H1 (cell line): ENCODE measurements at places on chromosomes 7 and 10. TPM values are rescaled to one million over a fixed set of nuclear protein-coding genes. Genes with fewer than 3 reads are reported as not detected.

DNA sequence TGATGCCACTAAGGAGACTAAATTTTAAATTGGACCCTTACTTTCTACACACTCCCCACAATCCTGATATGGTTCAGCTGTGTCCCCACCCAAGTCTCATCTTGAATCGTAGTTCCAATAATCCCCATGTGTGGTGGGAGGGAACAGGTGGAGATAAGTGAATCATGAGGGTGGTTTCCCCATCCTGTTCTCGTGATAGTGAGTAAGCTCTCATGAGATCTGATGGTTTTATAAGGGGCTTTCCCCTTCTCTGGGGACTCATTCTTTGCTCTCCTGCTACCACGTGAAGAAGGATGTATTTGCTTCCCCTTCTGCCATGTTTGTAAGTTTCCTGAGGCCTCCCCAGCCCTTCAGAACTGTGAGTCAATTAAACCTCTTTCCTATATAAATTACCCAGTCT lies 18.4 kb upstream of the BET1 start:
- no peak overlapping the region for H3K27ac ChIP-seq
- no peak overlapping the region for H3K4me3 ChIP-seq
- no peak for DNase-seq
- H3K4me1 ChIP-seq: no peaks in the 10 kb centered on the region
- H3K27me3 ChIP-seq: no peaks in the 10 kb centered on the region
- no peaks in the 10 kb centered on the region for H3K36me3 ChIP-seq

DNA sequence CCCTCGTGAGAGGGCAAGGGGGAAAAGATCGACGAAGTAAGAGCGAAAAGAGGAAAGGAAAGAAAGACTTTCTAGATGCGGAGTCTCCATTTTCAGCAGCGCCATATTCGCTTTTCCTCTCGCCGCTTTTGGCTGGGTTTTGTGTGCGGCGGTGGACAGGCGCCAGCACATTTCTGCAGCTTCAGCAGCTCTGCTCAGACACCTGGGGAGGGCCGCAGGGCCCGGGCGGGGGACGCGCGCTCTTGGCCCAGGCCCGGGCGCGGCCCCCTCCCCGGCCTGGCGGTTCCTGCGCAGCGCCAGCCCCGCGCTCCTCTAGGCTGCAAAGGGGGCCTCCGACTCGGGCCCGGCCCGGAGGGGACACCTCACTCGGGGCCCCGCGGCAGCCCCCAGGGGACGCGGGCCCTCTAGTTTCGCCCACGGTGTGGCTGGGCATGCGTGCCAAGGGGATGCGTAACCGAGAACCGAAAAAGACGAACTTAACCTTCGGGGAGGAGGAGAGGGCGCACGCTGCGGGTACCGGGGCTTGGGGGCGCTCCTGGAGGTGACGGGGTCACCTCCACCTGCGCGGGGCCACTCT lies 34.5 kb upstream of the EBLN1 start:
- H3K27ac ChIP-seq: no peak overlapping the region
- H3K4me1 ChIP-seq: no peaks in the 10 kb centered on the region
- H3K36me3 ChIP-seq: no peaks in the 10 kb centered on the region
- peaks cover 59% of the 10 kb centered on the region for H3K27me3 ChIP-seq
- no peak for DNase-seq
- peak overlapping the region; percentile 70 for H3K4me3 ChIP-seq

GRCh38 chr10:96700374-96701099 lies 19.8 kb downstream of the PIK3AP1 start:
- DNase-seq: no peak
- no peak overlapping the region for H3K27ac ChIP-seq
- H3K36me3 ChIP-seq: no peaks in the 10 kb centered on the region
- no peaks in the 10 kb centered on the region for H3K27me3 ChIP-seq
- no peak overlapping the region for H3K4me3 ChIP-seq

GRCh38 chr7:108586274-108586710 lies 16.6 kb downstream of the DNAJB9 start:
- no peaks in the 10 kb centered on the region for H3K27me3 ChIP-seq
- no peak for DNase-seq

- H3K4me3 ChIP-seq: no peak overlapping the region
- no peak for DNase-seq
- H3K4me1 ChIP-seq: peaks cover 11% of the 10 kb centered on the region; the same call in 1 of the 2 replicates
- no peaks in the 10 kb centered on the region for H3K36me3 ChIP-seq
- no peak overlapping the region for H3K27ac ChIP-seq
- no peaks in the 10 kb centered on the region for H3K27me3 ChIP-seq
Measured at GRCh38 chr10:2205406-2205805, 468.1 kb upstream of the ADARB2 start.

DNA sequence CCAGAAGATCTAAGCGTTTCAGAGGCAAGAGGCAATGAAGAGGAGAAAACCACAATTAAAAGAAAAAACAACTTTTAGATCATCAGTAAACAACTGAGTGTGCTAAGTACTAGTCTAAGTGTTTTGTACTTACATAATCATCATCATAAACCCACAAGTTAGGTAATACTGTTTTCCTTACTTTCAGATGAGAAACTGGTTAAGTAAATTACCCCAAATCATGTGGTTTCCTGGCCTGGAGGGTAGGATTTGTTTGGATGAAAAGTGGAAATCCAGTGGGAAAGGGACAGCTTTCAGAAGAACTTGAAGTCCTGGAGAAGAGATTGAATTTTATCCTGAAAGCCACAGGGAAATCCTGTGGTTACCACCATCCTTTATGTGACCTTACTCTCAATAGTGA lies 463.3 kb downstream of the LRMDA start:
- no peaks in the 10 kb centered on the region for H3K4me1 ChIP-seq
- DNase-seq: no peak
- no peak overlapping the region for H3K4me3 ChIP-seq
- H3K27ac ChIP-seq: no peak overlapping the region

- H3K4me1 ChIP-seq: peaks cover 7% of the 10 kb centered on the region
- no peaks in the 10 kb centered on the region for H3K36me3 ChIP-seq
- peaks cover 4% of the 10 kb centered on the region for H3K27me3 ChIP-seq
- H3K4me3 ChIP-seq: no peak overlapping the region
Measured at GRCh38 chr10:89421018-89421476, 6.7 kb downstream of the IFIT5 start.

- H3K27ac ChIP-seq: no peak overlapping the region
- no peak overlapping the region for H3K4me3 ChIP-seq
- DNase-seq: no peak
- H3K27me3 ChIP-seq: no peaks in the 10 kb centered on the region
- no peaks in the 10 kb centered on the region for H3K36me3 ChIP-seq
Measured at GRCh38 chr10:108450280-108450679, 1285.8 kb upstream of the SORCS1 start.

DNA sequence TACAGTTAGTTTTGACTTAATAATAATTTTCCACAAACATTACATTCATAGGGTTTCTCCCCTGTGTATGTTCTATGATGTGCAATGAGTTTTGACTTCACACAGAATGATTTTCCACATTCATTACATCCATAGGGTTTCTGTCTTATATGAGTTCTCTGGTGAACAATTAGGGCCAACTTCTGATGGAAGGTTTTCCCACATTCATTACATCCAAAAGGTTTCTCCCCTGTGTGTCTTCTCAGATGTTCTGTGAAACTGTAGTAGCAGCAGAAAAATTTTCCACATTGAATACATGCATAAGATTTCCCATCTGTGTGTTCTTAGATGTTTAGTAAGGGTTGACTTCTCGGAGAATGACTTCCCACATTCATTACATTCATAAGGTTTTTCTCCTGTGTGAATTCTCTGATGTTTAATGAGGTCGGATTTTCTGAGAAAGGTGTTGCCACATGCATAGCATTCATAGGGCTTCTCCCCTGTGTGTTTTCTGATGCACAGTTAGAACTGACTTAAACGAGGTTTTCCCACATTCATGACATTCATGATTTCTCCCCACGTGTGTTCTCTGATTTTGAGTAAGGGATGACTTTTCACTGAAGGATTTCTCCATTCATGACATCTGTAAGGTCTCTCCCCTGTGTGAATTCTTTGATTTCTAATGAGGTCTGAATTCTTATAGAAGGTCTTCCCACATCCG lies 118.5 kb downstream of the ZNF33B start:
- H3K27me3 ChIP-seq: no peaks in the 10 kb centered on the region
- H3K4me1 ChIP-seq: no peaks in the 10 kb centered on the region
- H3K36me3 ChIP-seq: no peaks in the 10 kb centered on the region; the same call in 1 of the 2 replicates
- no peak overlapping the region for H3K27ac ChIP-seq
- no peak overlapping the region for H3K4me3 ChIP-seq
- DNase-seq: no peak

DNA sequence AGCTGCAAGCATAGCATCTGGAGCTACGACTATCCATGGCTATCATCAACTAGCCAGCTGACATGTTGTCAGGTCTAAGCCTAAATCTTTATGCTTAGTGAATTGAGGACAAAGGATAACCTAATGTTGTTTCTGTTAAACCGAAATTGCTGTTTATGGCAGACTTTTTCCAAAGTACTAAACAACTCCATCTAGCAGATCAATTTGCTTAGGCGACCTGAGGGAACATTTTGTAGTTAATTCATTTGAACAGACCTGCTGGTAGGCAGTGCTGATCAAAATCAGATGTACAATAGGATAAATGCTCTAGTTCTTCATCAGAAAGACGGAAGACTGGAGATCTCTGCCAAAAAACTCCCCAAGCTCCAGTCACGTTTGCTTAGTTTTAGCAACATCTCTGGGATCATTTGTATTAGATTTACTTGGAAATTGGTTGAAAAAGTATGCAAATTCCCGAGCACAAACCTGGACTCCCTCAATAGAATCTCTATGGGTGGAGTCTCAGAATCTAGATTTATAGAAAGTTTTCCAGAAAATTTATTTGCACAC lies 301.6 kb upstream of the NRP1 start:
- no peak overlapping the region for H3K27ac ChIP-seq
- H3K36me3 ChIP-seq: no peaks in the 10 kb centered on the region
- no peak for DNase-seq
- H3K4me3 ChIP-seq: no peak overlapping the region

DNA sequence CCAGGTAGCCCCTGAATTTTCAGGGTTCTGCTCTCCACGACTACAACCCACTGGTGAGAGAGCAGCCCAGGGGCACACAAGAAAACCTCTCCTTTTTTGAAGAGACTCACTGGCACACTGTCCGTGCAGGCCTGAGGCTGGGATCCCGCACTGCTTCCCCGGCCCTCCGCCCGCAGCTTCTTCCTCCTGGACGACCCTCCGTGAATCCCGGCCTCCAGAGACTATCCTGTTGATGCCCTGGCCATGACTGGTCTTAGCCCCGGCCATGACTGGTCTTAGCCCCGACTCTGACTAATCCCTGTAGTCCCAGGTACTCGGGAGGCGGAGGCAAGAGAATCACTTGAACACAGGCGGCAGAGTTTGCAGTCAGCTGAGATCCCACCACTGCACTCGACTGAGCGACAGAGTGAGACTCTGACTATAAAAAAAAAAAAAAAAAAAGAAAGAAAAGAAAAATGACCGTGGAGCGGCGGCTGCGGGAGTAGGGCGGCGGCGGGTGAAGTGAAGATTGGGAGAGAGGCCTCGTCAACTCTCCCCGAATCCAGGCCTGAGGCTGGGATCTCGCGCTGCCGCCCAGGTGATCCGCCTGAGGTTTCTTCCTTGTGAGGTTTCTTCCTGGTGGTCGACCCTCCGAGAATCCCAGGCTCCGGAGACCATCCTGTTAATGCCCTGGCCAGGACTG lies 196.4 kb downstream of the ZNF716 start:
- no peaks in the 10 kb centered on the region for H3K36me3 ChIP-seq
- H3K4me3 ChIP-seq: no peak overlapping the region
- no peaks in the 10 kb centered on the region for H3K4me1 ChIP-seq
- DNase-seq: no peak

DNA sequence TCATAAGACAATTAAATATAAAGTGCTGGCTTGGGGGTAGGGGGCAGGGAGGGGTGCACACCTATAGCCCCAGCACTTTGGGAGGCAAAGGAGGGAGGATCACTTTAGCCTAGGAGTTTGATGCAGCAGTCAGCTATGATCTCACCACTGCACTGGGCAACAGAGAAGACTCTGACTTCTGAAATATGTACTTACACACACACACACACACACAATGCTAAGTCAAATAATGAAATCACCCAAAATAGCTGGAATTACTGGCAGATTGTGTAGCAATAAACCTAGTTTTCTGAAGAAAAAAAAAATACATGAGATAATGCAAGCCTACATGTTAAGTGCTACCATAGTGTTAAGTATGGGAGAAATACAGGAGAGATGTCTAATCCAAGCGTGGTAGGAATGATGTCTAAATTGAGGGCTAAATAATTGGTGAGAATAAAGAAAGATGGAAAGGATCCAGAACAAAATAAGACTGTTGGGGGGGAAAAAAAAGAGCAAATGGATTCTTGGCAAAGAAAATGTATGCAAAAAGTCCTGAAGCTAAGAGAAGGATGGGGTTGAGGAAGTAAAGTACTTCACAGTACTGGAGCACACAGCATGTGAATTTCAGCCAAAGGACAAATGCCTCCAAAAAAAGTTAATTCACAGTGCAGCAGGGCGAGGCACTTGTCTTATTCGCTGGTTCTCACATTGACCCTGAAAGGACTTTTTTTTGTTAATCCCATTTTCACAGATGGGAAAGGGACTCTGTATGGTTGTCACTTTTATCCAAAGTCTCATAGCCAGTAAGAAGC lies 73.9 kb downstream of the IGF2BP3 start:
- no peaks in the 10 kb centered on the region for H3K27me3 ChIP-seq
- H3K4me3 ChIP-seq: no peak overlapping the region
- peaks cover 5% of the 10 kb centered on the region for H3K4me1 ChIP-seq
- no peak for DNase-seq

- no peaks in the 10 kb centered on the region for H3K36me3 ChIP-seq
- DNase-seq: no peak
- no peaks in the 10 kb centered on the region for H3K27me3 ChIP-seq
- no peak overlapping the region for H3K4me3 ChIP-seq
Measured at GRCh38 chr7:88357781-88358525, 51.3 kb upstream of the STEAP4 start.

DNA sequence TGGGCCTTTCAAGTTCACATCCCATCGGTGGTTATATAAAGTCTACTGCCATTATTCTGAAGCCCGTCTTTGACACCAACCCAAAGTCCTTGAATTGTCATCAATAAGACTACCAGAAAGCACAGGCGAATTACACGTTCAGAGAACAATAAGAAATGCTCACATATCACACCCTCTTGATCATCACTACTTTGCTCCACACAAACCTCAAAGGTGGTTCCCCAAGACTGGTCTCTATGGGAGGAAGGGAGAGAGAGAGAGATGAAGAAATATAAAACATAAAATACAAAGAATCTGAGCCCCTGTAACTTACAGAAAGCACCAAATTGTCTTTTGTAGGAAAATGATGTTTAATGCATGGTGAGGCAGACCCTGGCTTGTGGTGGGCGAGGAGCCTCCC lies 4.4 kb downstream of the HIPK2 start:
- peaks cover 15% of the 10 kb centered on the region for H3K27me3 ChIP-seq
- H3K27ac ChIP-seq: no peak overlapping the region
- DNase-seq: no peak
- H3K4me3 ChIP-seq: no peak overlapping the region

GRCh38 chr10:79264942-79265341 lies 82.3 kb upstream of the PPIF start:
- DNase-seq: no peak
- no peak overlapping the region for H3K4me3 ChIP-seq
- H3K27ac ChIP-seq: no peak overlapping the region
- no peaks in the 10 kb centered on the region for H3K36me3 ChIP-seq
- H3K4me1 ChIP-seq: no peaks in the 10 kb centered on the region
- H3K27me3 ChIP-seq: no peaks in the 10 kb centered on the region

The SOSTDC1 gene
- 0.35 and 0.55 TPM in 2 replicates for total RNA-seq

The UCMA gene
- 4.1 and 4.6 TPM in 2 replicates for total RNA-seq

The MINDY3 gene
- 13.1 and 13.6 TPM in 2 replicates for total RNA-seq

The PCLO gene
- 3.2 and 3.7 TPM in 2 replicates for total RNA-seq

The ZNF277 gene
- 18.0 and 21.7 TPM in 2 replicates for total RNA-seq

The SLC39A12 gene
- not detected in 2 replicates for total RNA-seq

The OR2A12 gene
- not detected in 2 replicates for total RNA-seq

The EGR2 gene
- 2.1 and 3.0 TPM in 2 replicates for total RNA-seq

The TLX1 gene
- total RNA-seq: not detected in 2 replicates

The CCDC7 gene
- total RNA-seq: 0.46 and 0.74 TPM in 2 replicates
